ENCODE measurements at places on chromosomes 4 and X.

DNA sequence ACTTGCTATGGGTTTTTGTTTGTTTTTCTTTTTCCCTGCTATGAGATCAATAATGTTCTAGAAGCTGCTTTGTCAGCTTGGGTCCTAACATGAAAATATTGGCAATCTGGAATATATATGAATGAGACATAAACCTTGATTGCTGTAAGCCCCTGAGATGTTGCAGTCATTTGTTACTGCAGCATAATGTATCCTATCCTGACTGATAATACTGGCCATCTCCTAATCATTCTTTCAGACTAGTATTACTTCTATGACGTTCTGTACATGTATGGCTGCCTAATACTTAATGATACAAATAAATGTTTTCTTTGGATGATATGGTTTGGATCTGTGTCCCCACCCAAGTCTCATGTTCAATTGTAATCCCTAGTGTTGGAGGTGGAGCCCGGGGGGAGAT lies 19.3 kb upstream of the SLAIN2 start:
- DNase-seq = no peak

GRCh38 chr4:40719008-40719623 lies 30.6 kb upstream of the NSUN7 start:
- peak; percentile 47 for DNase-seq

DNA sequence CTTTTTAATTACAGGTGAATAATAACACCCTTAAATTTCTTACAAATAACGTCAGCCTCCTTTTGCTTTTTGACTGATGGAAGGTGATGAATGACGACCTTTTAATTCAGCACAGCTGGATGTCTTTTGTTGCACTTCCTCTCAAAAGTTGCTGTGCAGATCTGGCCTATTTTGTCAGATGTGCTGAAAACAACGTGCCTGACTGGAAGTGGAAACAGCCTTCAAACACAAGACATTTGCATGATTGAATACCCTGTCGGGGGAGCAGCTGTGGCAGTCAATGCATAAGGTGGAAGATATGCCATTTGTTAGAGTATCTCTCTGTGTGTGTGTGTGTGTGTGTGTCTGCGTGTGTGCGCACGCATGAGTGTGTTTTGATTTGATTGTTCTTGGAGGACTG lies 579.7 kb downstream of the SPRY1 start:
- peak; percentile 83 for DNase-seq

DNA sequence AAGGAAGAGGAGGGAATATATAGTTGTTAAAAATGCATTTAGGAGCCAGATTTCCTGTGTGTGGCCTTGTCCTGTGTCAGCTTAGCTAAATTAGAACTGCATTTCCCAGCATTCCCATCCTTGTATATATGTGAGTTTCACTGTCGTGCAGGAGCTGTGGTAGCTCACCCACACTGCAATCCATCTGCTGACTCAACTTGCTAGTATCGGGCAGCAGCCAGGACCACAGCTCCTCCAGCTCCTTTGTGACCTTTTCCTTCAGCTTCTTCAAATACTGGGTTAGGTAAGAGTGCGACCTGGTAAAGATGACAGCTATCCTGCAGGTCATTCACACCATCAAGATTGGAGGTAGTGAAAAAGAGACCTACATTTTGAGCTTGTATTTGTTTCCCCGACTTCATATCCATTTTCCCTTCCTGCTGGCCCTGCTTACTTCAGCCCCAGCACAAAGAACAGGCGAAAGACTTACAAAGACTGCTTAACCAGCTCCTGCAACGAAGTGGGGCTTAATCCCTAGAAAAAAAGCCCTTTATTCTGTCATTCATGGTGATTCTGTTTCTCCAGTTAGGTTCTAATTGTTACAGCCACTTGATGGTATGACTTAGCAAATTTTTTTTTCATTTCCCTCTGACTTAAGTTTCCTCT lies 11.4 kb downstream of the ASIC5 start:
- DNase-seq = no peak
